EH (cell line): ENCODE measurements at places on chromosomes 11 and 22.

DNA sequence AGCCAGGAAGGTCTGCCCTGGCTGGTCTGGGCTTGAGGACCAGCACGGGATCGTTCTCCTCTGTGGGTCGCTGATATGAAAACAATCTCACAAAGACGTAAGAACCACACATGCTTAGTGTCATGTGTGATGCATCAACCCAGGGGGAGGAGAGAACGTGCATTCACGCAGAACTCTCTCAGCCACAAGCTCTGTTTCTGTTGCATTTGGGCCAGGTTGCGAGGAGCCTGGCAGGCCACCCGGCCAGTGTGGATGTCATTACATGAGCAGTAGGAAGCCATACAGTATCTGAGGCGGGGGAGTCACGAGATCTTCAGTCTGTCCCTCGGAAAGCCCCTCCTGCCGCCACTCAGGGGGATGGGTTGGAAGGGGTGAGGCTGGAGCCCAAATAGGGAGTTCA is 53.1 kb upstream of the KCNQ1OT1 start:
- peak; percentile 6 for DNase-seq

DNA sequence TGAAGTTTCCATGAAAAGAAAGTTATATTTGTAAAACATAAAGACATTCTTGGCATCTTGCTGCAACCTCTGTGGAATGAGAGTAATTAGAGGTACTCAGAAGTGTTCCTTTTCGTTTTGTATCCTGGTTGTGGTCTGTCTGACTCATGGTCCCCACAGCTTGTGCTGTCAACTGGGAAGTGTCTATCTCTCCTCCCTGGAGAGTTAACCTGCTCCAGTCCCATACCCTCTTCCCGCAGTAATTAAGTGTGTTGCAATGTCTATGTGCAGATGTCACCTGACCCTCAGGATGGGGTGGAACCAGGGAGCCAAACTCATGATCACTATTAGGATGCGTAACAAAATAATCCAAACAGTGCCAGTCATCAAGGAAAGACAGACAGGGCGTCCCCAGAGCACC is 23.0 kb upstream of the ZDHHC13 start:
- DNase-seq, result peak; percentile 73

- no peak for DNase-seq
These were observed 745 bp upstream of the SHISAL1 start for GRCh38 chr22:44313385-44314006.

GRCh38 chr11:122156940-122157382 is 40.9 kb upstream of the BLID start:
- DNase-seq, result no peak

GRCh38 chr11:19730373-19730772 is 17.7 kb downstream of the NAV2 start:
- DNase-seq, result no peak

DNA sequence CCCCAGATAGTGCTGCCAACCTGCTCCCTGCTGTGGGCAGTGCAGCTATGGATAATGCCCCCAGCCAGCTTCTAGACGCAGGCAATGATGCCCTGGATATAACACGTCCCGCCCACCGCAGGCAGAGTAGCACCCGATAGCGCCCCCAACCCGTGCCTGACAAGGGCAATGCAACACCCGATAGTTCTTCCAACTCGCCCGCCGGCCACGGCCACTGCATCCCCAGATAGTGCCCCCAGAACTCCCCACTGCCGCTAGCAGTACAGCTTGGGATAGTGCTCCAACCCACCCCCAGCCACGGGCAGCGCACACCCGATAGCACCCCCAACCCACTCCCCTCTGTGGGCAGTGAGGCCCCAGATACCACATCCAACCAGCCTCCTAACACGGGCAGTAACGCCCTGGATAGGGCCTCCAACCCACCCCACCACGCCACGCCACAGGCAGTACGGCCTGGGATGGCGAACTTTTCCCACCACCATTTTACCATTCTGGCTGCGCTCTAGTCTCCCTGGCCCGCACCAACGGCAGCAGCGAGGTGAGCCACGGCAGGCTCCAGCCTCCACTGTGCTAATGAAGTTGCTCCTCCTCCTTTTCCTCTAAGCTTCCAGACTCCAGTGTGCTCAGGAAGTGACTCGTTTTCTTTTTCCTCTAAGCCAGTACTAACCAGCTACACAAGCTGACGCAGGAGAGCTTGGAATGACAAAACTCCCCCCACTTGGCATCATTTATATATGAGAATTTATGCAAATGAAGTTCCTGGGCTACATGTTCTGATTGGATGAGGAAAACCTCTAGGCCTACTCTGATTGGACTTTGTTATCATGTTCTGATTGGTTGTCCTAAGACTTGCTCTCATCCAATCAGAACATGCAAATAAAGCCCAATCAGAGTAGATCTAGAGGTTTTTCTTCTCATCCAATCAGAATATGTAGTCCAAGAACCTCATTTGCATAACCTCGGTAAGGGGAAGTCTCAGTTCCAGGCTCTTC is 3.0 kb upstream of the RFPL3 start:
- peak; percentile 64 for DNase-seq

DNA sequence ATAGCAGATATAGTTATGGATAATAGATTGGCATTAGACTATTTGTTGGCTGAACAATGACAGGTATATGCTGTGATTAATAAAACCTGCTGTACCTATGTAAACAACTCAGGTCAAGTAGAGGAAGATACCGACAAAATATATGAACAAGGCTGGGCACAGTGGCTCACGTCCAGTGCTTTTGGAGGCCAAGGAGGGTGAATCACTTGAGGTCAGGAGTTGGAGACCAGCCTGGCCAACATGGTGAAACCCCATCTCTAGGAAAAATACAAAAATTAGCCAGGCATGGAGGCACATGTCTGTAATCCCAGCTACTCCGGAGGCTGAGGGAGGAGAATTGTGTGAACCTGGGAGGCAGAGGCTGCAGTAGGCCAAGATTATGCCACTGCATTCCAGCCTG is 14.0 kb upstream of the CHKA start:
- no peak for DNase-seq

GRCh38 chr11:73759610-73760134 is 1.2 kb downstream of the RAB6A start:
- peak; percentile 43 for DNase-seq

DNA sequence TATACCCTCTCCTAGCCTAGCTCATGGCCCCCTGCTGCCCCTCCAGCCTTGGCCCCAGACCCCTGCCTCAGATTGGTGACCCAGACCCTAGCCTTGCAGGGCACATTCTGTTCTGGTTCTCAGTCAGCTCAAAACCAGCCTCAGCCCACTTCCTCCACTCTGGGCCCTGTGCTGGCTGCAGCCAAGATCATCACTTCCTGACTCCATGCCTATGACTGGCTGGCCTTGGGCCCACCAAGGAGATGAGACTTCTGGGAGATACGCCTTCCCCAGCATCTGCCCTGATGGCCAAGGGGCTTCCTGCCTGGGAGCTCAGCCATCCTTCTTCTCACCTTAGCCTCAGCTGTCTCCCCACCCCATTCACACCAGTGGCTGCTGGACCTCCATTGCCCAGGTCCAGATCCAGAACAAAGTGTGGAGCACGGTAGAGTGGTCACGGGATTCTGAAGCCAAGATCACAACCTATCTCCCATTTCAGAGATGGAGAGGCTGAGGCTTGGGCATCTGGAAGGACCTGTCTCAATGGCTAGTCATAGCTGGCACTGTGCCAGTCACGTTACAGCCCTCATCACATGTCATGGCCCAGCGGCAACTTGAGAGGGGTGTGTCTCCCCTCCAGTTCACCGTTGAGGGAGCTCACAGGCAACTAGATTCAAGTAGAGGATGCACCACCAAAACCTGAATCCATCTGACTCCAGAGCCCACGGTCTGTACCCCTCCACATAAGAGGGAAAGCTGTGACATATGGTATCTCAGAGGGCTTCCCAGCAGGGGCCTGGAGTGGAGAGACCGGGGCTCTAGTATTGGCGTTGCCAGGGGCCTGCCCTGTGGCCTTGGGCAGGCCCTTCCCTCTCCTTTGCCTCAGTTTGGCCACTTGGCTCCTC is 43.0 kb upstream of the KLHL35 start:
- peak; percentile 76 for DNase-seq

DNA sequence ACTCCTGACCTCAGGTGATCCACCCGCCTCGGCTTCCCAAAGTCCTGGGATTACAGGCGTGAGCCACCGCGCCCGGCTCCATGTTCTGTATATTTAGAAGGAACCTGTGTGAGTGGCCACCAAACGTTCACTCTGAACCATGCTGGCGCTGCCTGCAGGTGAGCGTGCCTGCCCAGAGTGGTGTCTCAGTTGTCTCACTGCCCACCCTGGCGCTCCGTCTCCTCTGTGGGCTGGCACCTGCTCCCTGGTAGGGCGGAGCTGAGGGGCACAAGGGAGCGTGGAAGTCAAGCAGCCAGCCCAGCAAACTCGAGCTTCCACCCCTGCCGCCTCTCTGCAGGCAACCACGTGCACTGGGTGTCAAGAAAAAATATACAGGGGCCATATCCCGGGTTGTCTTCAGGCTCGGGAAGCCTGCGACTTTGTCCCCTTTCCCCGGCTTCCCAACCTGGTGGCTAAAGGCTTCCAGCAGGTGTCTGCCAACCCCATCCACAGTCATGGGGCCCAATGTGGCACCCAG is 16.7 kb downstream of the TXN2 start:
- no peak for DNase-seq

GRCh38 chr11:75031224-75031753 is 42.6 kb downstream of the NEU3 start:
- DNase-seq, result peak; percentile 88

- peak; percentile 91 for DNase-seq
These were observed 2.2 kb downstream of the SLC25A22 start for GRCh38 chr11:795634-796564.

DNA sequence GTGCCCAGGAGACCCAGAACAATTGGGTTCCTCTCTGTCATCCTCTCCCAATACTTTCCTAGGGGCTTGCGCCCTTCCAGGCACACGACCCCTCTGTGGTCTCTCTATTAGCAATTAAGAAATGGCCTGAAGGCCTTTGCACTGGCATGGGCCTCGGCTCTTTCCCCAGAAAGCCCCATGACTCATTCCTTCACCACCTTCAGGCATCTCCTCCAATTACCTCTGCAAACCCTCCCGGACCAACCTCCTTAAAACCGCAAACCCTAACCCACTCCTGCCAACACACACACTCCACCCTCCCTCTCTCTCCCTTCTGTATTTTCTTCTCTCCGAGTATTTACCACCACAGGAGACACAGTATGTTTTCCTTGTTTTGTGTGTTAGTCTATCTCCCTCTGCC is 36.7 kb downstream of the LARGE1 start:
- DNase-seq, result peak; percentile 12

DNA sequence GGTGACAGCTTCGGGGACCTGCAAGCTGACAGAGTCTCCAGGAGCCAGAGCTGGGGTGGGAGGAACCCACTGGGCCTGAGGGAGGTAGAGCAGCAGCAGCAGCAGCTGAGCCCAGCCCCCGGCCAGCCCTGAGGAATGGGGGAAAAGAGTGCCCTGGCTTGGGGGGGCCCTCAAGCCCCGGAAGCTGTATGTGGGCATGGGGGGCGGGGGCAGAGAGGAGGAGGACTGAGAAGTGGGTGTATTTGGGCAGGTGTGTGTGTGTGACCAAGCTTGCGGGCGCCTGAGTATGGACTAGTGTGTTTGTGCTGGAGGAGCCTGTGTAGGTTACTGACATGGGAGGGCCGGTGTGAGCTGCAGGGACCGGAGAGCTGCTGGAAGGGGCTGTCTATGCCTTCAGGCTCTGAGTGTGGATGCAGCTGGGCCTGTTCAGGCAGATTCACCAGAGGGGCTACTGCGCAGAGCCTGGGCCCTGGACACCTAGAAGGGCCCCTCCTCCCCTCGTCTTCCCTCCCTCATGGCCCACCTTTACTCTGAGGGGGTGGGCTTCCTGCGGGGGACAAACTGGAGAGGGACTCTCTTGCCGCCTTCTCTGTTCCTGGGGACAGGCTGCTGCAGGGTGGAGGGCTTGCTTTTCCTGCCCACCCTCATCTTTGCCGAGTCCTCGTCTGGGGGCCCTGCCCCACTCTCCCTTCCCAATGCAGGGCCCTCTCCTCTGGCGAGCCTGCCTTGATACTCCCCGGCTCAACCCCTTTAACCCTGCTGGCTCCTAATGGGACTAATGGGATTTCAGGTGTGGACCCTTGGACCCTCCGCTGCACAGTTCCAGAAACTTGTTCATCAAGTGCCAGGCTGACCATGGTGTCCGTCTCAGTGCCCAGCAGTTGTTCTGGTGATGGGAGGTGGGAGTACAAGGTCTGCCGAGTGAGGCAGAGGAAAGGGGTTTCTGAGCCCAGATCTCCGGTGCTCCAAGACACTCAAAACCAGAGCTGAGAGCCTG is 28.2 kb downstream of the ST3GAL4 start:
- no peak for DNase-seq

DNA sequence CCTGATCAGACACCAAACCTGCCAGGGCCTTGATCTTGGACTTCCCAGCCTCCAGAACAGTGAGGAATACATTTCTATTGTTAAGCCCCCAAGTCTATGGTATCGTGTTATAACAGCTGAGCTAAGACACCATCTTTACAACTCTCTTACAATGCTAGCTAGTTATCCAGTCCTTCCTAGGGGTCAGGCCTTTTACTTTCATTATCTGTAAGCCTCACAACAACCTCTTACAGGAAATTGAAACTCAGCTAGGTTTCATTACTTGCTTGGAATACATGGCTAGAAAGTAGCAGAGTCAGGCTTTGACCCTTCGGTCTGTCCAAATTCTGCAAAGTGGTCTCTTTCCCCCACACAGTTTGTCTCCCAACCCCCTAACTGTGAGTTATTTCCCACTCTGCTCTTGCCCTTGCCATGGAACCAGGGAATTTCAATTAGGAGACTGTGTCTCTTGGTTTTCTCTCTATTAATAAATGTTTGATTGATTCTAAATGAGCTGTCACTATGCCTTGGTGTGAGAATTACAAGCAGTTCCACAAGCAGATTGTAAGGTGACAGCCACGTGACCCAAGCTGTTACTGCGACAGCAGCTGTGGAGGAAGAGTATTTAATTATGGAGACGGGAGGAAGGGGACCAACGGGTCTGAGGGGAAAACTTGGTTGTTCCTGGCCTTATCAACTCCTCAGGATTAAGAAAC is 38.4 kb upstream of the CLMP start:
- peak; percentile 23 for DNase-seq

DNA sequence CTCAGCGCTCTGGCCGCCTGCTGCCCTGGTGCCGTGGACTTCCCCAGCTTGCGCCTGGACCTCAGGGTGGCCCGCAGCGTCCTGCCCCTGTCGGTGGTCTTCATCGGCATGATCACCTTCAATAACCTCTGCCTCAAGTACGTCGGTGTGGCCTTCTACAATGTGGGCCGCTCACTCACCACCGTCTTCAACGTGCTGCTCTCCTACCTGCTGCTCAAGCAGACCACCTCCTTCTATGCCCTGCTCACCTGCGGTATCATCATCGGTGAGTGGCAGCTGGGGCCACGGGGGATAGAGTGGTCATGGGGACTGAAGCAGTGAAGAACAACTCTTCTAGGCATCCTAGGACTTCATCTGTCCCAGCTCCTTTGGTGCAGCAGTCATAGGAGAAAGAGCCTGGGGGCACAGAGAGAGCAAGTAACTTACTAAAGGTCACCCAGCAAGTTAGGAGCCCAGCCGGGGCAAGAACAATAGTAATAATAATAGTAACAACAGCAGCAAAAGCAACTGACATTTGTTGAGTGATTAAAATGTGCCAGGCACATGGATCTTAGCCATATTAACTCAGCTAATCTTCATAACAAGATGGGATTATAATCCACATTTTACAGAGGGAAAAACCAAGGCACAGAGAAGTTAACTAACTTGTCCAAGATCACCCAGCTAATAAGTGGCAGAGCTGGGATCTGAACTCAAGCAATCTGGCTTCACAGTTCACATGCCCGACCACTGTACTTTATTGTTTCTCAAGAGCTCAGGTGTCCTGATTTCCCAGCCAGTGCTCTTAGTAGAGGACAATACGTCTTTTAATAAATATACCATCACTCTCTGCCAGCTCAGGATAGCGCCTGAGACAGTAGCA is 1.4 kb downstream of the SLC35C1 start:
- DNase-seq, result no peak

- no peak for DNase-seq
These were observed 30.5 kb upstream of the OR10G7 start for GRCh38 chr11:124071623-124071948.

GRCh38 chr11:114326776-114327175 is 30.6 kb downstream of the NNMT start:
- no peak for DNase-seq
